NCI-H524 (cell line): ENCODE measurements at places on chromosomes 16 and 17.
A peak's percentile ranks its signal among the peaks of the same experiment; 100 is the strongest.

GRCh38 chr16:49987381-49987780 lies 37.6 kb upstream of the CNEP1R1 start:
- no peak for DNase-seq

DNA sequence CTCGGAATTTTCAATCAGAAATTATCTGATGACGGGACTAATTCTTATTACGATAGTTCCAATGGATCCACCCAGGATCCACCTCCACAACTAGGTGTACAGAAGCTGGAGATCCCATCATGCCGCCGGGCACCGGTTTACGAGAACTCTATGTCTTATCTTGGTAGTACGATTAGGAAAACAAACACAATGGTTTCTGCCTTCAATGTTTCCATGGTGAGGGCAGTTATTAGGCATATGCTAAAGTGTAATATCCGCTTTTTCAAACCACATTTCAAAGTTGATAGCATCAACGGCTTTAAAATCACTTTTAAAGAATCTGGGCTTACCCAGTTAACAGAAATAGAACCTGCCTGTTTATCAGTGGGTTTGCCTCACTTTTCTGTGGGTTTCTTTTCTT lies 705.7 kb downstream of the MAF start:
- no peak for DNase-seq

DNA sequence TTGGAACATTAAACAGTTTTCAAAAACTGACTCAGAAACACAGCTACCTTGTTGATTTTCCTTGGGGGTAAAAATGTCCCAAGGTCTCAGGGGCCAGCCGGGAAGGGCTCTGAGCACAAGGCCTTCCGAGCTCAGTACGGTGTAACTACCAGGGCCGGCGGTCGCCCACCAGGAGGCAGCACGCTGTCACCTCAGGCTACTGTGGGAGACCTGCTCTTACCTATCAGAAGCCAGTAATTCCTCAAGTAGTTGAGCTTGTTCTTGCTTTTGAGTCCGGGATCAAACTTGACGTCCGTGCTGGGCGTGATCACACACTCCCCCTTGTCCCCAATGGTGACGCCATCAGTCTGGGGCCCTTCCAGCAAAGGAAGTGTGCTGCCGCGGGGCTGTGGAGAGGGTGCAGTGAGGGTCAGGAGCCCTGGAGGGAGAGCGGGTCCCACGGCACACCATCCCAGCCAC lies 43.4 kb upstream of the ICAM2 start:
- DNase-seq: peak; percentile 33

DNA sequence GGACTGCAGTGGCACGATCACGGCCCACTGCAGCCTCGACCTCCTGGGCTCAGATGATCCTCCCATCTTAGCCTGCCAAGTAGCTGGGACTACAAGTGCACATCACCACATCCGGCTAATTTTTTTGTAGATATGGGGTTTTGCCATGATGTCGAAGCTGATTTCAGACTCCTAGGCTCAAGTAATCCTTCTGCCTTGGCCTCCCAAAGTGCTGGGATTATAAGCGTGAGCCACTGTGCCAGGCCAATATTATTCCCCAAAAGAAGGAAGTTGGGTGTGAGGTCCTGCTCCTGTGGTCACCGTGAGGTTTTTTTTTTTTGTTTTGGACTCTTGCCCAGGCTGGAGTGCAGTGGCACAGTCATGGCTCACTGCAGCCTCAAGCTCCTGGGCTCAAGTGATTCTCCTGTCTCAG lies 1.5 kb downstream of the AMZ2 start:
- DNase-seq: no peak

GRCh38 chr16:77300256-77300655 lies 101.0 kb downstream of the SYCE1L start:
- no peak for DNase-seq

DNA sequence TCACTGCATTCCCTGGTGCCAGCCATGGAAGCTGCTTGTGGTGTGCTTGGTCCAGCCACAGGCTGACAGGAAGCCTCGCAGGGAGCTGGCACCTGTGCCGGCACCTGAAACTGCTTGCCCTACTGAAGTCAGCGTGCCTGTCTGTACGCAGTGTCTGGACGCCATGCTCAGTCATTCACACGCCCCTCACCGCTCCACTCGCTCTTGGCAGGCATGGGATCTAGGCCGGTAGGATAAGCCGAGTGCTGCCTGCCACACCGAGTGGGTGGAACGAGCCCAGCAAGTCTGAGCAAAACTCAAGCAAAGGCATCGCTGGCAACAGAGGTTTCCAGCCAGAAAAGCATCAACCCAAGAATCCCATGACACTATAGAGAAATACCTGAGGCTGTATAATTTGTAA lies 350.6 kb downstream of the CDH11 start:
- no peak for DNase-seq

GRCh38 chr16:85057948-85058347 lies 30.4 kb downstream of the KIAA0513 start:
- peak; percentile 81 for DNase-seq

- no peak for DNase-seq
These were observed 1.8 kb upstream of the CDRT4 start for GRCh38 chr17:15469260-15469659.

DNA sequence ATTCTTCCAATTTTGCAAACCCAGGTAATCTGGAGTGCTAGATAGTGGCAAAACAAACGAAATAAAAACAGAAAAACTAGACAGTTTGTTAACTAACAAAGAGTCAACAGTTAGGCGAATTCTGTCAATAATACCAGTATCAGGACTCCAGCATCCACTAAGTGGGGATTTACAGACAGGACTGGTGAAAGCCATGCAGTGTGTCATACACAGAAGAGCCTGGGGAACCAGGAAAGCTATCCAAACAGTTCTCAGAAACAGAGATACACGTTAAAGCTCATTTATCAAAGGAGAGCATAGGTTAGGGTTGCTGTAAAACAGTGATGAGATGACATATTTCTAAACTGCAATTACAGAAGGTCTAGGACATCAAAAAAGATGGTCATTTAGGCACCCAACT lies 203.7 kb upstream of the KIF2B start:
- no peak for DNase-seq

GRCh38 chr16:19639986-19640421 lies 78.0 kb downstream of the KNOP1 start:
- no peak for DNase-seq

GRCh38 chr17:59331129-59331928 lies at the start of gene YPEL2:
TSS of gene YPEL2 (plus strand) at chr17:59331655. CDS start at chr17:59353410, 21,755 bp downstream.
- peak; percentile 89 for DNase-seq

DNA sequence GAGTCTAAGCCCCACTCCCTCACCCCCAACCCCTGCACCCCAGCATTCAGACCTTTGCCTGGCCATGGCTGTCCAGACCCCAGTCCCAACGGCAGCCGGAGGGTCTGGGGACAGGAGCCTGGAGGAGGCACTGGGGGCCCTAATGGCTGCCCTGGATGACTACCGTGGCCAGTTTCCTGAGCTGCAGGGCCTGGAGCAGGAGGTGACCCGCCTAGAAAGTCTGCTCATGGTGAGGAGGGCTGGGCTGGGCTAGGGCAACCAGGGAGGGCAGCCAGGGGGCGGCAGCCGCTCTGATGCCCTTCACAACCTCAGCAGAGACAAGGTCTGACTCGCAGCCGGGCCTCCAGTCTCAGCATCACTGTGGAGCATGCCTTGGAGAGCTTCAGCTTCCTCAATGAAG lies 14.4 kb downstream of the RIPOR1 start:
- no peak for DNase-seq

- DNase-seq: no peak
These were observed 494.5 kb upstream of the CA10 start for GRCh38 chr17:52653014-52653413.

- no peak for DNase-seq
These were observed 290.6 kb upstream of the CCL2 start for GRCh38 chr17:33964344-33964979.

- DNase-seq: peak; percentile 67
These were observed 22.4 kb upstream of the EIF1 start for GRCh38 chr17:41666237-41666641.

GRCh38 chr17:80779961-80780380 lies 211.7 kb upstream of the CHMP6 start:
- no peak for DNase-seq

DNA sequence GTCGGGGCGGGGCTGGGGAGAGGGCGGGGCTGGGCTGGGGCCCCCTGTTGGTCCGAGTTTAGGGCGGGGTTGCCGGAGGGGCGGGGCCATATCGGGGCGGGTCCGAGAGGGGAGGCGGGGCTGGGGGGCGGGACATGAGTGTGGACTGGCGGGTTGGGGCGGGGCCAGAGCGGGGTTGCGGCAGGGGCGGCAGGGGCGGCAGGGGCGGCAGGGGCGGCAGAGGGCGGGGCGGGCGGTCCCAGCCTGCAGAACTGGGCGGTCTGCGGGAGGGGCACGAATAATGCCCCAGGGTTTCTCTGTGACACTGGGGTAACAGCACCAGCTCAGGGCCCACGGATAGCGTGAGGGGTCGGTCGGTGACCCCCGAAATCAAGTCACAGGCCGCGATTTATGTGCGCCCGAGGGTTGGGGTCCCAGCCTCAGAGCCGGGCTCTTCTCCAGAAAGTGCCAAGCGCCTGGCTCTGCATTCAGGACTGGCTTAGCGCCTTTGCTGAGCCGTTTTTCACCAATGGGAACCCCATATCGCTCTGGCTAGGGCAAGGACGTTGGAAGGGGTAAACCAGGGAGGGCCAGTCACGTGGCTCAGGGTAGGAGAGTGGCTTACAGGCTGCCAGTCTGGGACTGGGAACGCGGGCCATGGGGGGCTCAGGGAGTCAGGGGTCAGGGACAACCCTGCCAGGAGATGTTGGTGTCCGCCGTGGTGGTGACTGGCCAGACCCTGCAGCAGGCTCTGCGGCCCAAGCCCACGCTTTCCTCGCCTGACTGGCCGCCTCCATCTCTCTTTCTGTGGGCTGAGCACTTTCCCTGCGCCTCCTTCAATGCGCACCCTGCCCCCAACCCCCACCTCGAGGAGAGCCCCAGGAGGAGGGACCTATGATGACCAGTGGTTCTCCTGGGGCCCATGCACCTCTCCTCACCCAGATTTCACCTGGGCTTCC lies 1.2 kb upstream of the METTL26 start:
- peak; percentile 55 for DNase-seq

DNA sequence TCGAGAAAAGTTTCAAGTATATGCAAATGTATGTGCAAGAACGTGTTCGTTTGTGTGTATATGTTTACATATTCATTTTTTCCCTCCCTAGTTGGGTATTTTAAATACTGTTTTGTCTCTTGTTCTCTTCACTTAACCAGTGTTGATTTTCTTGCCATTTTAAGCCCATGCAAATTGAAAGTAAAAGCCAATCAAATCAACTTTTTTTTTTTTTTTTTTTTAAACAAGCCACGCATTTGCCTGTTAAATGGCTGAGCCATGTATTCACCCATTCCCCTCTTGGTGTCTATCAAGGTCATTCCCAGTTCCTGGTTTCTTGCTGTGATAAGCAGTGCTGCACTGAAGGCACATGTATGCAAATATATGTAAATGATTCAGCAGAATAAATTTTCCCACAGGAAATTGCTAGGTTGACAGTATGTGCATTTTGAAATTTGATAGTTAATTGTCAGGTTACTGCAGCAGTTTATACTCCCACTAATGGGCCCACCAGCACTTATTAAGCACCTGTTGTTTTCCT lies 12.2 kb downstream of the ABCC1 start:
- DNase-seq: no peak

DNA sequence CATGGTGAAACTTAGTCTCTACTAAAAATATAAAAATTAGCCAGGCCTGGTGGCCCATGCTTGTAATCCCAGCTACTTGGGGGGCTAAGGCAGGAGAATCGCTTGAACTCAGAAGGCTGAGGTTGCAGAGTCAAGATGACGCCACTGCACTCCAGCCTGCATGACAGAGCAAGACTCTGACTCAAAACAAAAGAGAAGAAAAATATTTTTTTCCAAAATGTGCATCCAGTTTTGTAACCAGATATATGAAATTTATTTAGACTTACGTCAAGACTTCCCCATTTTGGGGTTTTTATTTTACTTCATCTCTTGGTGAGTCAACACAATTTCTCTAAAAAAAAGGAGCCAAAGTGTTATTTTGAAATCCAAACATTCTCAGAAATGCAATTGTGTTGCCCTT lies 5.5 kb upstream of the TM4SF5 start:
- no peak for DNase-seq

- DNase-seq: peak; percentile 38
These were observed 10.1 kb upstream of the ZFPM1 start for GRCh38 chr16:88442727-88443576.

DNA sequence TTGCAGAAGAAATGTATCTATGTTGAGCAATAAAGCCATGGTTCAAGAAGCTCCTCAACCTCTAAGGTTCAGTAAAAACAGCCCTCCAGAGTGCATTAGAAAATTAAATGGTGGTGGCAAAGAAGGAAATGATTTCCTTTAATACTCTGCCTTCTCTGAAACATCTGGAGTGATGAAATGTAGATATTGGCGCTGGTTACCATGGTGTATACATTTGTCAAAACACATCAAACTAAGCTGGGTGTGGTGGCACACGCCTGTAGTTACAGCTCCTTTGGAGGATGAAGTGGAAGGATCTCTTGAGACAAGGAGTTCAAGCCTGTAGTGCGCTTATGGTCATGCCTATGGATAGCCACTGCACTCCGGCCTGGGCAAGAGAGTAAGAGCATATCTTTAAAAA lies 6.0 kb downstream of the CAPNS2 start:
- no peak for DNase-seq

- no peak for DNase-seq
These were observed 77.5 kb downstream of the PLXDC1 start for GRCh38 chr17:39073916-39074315.

DNA sequence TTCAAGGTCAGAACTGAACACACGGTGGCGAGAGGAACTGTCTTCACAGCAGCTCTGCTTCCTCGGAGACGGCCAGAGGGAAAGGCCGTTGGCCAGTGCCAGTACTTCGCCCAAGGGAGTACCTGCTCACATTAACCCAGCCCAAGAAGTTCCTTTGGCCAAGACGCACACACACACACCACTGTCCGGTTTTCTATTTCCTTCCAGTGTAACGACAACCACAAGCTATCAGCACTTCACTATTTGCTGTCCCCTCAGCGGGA lies 744 bp upstream of the GGNBP2 start:
- no peak for DNase-seq

DNA sequence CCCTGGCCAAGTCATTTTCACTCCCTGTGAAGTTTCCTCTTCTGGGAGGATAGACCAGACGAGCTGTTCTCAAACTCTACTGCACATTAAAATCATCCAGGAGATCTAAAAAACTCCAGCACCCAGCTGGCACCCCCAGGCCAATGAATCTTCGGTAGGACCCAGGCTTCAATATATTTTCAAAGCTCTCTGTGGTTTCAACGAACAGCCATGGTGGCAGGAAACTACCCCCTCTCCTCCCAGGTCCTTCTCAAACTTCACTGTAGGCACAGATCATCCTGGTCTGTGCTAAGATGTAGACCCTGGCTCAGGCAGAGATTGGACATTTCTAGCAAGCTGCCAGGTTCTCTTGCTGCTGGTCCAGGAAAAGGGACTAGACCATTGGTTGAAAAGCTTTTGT lies 38.7 kb upstream of the GRIN2A start:
- no peak for DNase-seq

DNA sequence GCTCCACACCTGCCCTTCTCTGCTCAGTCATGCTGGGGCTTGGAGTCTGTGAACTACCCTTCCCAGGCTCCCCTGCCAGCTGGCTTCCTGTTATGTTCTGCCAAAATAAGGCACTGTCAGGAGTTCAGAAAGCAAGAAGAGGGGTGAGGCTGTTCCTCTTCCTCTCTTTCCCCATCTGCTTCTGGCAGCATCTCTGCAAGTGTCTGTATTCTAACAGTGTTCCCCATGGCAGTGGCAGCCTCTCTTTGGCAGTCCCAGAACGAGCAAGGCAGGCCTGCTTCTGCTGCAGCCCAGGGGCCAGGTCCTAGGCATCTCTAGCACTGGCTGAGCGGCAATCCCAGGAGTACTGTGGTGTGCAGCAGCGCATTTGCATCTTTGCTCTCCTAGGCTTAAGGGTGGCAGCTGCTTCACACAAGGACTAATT lies 219.1 kb downstream of the STX8 start:
- DNase-seq: peak; percentile 51

GRCh38 chr17:68909066-68909465 lies 46.1 kb downstream of the ABCA8 start:
- DNase-seq: no peak
